ENCODE measurements at places on chromosomes 11 and 22.
A peak's percentile ranks its signal among the peaks of the same experiment; 100 is the strongest.

DNA sequence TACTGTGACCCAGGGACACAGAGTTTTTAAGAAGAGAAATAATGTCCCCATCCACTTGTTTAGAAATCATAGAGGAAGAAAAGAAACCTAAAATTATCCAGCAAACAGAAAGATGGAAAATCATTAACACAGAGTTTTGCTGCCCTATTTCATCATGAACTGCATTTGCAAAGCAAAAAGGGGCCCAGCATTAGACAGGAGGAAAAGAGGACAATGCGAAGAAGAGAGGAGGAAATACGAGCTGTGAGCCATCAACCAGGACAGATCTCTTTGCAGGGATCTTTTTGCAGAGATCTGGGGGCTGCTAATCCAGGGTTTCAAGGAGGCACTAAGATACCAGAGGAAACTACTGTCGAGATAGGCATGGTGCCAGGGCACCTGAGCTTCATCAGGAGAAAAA lies 14.4 kb upstream of the NCAM1 start:
- DNase-seq: no peak

DNA sequence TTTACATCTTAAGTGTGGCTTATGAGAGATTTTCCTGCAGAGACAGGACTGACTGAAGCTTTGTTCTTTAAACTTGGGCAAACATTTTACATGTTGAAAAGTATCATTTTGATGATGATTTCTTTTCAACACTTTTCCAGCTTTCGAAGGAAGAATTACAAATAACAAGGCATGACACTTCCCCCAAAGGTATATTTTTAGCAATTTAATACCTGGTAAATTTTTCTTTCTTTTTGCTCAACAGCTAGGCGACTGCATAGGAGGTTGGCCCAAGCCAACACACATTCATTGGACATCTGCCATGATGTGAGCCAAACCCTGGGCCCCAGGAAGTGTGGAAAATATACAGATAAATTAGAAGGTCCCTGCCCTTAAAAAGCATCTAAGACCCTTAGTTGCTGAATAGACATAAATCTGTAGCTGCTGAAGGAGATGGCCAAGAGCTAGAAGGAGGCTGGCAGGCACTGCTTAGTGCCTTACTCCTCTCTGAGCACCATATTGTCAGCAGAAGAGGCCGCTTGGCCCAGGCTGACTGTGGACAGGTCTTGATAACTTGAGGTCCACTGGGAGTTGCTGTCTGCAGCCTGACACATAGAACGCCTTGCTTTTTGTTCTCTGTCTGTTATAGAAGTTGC lies 53.3 kb upstream of the CD44 start:
- no peak for DNase-seq

- DNase-seq: peak; percentile 75
These were observed 33.9 kb upstream of the FJX1 start for GRCh38 chr11:35584321-35584720.

DNA sequence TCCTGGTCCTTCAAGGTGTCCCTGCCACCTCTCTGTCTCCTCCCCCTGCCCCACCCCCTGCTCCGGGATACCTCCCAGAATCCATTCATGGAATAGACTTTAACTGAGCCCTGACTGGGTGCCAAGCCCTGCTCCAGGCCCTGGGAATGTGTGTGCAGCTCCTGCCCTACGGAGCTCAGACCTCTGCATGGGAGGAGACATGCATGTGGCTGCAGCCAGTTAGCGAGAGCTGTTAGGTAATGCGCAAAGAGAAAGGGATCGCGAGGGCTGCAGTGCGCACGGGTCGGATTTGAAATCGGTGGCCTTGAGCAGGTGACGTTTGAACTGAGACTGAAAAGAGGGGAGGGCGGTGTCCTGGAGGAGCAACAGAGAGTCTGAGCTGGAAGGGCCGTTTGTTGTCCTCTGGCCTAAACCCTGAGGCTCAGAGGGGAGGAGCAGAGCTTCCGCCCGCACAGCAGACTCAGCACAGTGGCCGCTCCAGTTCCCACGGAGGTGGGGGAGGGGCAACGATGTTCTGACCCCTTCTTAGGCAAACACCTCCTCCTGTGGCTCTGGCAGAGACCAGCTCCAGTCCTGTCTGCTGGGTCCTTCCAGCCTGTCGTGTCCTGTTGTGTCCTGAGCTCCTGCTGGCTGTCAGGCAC lies 19.8 kb upstream of the LRRC10B start:
- DNase-seq: no peak

DNA sequence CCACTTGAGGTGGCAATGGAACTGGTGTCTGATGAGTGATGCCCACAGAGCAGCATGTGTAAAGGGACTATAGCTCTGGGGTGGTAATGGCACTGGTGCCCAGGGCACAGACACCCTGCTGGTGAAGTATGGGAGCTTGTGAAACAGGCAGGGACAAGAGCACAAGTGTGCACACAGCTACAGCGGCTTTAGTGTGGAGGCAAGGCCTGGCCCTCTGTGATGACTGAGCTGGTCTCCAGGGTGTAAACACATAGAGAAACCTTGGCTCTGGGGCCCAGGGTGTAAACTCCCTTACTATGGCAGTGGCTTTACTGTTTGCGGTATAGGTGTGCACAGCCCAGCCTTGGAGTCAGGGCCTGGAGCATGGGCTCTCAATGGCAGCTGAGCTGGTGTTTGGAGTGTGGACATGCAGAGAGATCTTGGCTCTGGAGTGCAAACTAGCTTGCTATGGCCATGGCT lies 46.3 kb downstream of the BIRC2 start:
- no peak for DNase-seq

GRCh38 chr11:57425565-57426438 lies 1.1 kb downstream of the SLC43A3 start:
- no peak for DNase-seq
